H1 (cell line): ENCODE measurements at places on chromosomes 4 and X. TPM values are rescaled to one million over a fixed set of nuclear protein-coding genes. Genes with fewer than 3 reads are reported as not detected.

PGRMC1 gene
- 237 and 248 TPM in 2 replicates for total RNA-seq

DCHS2 gene
- 1.8 and 2.6 TPM in 2 replicates for total RNA-seq

AR gene
- 10.6 and 10.7 TPM in 2 replicates for total RNA-seq

BRS3 gene
- total RNA-seq: not detected in 2 replicates

- no peak for DNase-seq
Measured at GRCh38 chr4:94548571-94548970, 96.8 kb downstream of the PDLIM5 start.

GRCh38 chrX:44906542-44906941 is 33.6 kb downstream of the KDM6A start:
- no peak for DNase-seq

DNA sequence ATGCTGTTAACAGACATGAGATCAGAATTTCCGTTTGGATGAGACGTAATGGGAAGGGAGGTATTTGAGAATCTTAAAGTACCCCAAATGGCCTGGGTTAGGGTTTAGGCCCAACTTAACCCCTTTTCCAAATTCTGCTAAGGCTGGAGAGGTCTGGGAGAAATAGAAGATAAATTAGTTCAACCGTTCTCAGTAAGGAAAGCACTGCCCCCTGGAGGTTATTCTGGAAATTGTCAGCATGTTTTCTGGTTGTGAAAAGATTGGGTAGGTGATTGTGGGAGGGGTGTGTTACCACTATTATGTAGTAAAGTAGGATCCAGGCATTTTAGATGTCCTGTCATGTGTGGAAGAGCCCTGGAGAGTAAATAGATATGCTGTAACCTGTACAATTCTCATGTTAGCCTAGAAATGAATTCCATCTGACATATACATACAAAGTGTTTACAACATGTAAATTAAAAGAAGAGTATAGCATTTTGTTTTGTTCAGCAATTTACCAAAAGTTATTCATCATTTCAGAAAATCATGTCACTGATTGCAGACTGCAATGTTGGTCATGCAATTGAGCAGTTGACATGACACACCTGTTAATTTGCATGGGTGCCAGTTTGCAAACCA is 26.8 kb upstream of the GRXCR1 start:
- peak; percentile 5 for DNase-seq

DNA sequence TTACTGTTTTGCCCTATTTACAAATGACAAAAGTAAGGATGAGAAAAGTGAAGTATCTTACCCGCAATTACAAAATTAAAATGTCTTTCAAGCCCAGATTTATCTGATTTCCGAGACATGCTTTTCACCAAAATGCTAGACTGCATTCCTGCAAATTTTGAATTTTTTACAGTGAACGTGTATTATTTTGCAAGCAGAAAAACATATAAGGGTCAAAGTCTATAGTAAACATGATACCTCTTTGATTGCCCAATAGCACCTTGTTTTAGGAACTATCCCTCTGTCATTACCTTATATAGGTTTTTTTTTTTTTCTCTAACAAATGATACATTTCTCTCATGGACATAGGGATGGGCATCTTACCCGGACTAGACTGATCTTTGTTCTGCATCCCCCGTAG is 134.2 kb upstream of the RAP2C start:
- no peak for DNase-seq

DNA sequence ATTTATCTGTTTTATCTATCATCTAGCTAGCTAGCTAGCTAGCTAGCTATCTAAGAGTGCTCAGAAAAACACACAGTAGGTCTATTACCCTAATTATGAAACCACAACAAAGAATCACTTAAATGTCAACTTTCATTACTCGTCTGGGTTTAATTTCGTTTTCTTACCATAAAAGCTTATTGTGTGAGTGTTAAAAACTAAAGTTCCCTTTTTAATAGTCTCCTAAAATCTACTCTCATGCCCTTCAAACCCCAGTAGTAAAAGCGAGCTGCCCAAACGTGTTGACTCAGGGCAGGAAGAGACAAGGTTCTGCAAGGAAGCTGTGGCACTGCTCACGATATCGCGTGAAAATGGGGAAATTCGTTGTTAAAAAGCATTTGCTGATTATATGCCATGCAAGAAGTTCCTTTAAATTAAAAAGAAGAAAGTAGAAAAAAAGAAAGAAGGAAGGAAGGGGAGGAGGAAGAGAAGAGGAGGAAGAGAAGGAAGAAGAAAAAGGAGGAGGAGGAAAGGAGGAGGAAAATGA is 595 bp downstream of the MBNL3 start:
- DNase-seq: no peak

DNA sequence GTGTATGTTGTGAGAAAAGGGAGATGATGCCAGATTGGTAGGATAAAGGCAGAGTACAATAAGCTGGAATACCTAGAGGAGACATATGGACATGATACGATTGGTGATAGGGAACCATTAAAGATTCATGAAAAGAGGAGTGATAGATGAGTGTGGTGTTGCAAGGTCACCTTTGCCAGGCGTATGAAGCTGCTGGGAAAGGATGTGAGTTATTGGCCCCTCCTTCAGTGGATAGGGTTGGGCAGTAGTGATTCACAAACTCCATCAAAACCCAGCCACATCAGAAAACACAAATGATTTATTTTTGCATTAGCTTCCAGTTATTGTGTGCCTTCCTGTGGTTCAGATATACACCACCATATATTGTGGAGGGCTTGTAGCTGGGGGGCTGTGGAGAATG is 34.3 kb downstream of the TMEM164 start:
- DNase-seq: no peak
